ENCODE measurements at places on chromosomes 13 and 19. TPM values are rescaled to one million over a fixed set of nuclear protein-coding genes. Genes with fewer than 3 reads are reported as not detected.
A peak's percentile ranks its signal among the peaks of the same experiment; 100 is the strongest.

GRCh38 chr13:52968074-52968700, 60.4 kb upstream of the OLFM4 start:
- peaks cover 6% of the 10 kb centered on the region for H3K27me3 ChIP-seq
- H3K36me3 ChIP-seq = no peaks in the 10 kb centered on the region
- DNase-seq = peak; percentile 65
- no peaks in the 10 kb centered on the region for H3K4me1 ChIP-seq
- no peak overlapping the region for H3K27ac ChIP-seq
- H3K4me3 ChIP-seq = no peak overlapping the region

- no peaks in the 10 kb centered on the region for H3K36me3 ChIP-seq
- no peak overlapping the region for H3K4me3 ChIP-seq
- H3K27me3 ChIP-seq = no peaks in the 10 kb centered on the region
- no peak overlapping the region for H3K27ac ChIP-seq
- H3K4me1 ChIP-seq = no peaks in the 10 kb centered on the region
Observed at GRCh38 chr13:109938255-109938936, 152.0 kb upstream of the IRS2 start.

DNA sequence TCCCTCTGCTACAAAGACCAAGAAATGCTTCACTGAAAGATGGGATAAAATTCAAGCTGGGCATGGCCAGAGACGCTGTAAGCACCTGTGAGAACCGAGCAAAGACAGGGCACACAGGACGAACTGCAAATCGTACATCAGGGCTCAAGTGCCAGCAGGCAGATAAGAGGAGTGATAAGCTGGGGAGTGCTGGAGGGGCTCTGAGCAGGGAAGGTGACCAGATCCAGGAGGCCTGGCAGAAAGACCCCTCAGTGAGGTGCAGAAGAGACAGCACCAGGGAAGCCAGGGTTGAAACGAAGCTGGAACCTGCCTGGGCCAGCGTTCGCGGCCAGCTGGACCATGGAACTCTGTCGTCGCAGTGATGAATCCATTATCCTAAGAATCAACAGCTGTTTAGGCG, 10.2 kb downstream of the RAB20 start:
- no peaks in the 10 kb centered on the region for H3K36me3 ChIP-seq
- H3K27me3 ChIP-seq = no peaks in the 10 kb centered on the region
- no peak for DNase-seq
- H3K27ac ChIP-seq = no peak overlapping the region
- no peak overlapping the region for H3K4me3 ChIP-seq

GRCh38 chr19:19224852-19225494, 13.2 kb downstream of the NCAN start:
- DNase-seq = peak; percentile 83
- no peak overlapping the region for H3K27ac ChIP-seq
- H3K4me3 ChIP-seq = peak overlapping the region; percentile 62
- peaks cover 13% of the 10 kb centered on the region for H3K27me3 ChIP-seq
- no peaks in the 10 kb centered on the region for H3K36me3 ChIP-seq
- H3K4me1 ChIP-seq = no peaks in the 10 kb centered on the region

DNA sequence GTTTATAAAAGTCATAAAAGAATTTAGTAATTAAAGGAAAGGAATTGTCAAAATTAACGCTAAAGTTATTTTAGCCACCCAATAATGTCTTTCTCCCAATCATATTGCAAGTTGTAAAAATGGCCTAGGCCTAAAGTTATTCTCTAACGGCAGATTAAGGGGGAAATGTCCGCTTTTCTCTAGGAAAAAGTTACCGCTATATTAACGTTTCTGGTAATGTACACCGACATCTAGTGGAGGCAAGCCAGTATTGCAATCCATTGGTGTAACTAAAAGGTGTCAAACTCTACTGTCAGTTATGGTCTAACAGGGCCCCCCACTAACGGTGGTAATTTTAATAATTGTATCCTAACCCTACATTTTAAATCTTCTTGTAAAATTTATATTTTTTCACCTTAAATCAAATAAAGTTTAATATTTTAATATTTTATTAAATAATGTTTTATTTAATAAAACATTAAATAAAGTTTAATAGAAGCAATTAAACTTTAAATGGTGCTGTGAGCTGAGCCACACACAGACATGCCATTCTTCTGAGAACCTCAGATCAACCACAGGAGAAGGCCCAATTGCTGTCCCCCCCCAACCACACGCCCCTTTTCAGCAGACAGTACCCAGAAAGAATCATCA, 35.9 kb upstream of the ZSCAN5A start:
- H3K36me3 ChIP-seq = no peaks in the 10 kb centered on the region
- no peak overlapping the region for H3K4me3 ChIP-seq
- H3K27ac ChIP-seq = no peak overlapping the region
- peak; percentile 46 for DNase-seq
- no peaks in the 10 kb centered on the region for H3K27me3 ChIP-seq

Gene ZNF222
- 0.88 TPM for total RNA-seq

DNA sequence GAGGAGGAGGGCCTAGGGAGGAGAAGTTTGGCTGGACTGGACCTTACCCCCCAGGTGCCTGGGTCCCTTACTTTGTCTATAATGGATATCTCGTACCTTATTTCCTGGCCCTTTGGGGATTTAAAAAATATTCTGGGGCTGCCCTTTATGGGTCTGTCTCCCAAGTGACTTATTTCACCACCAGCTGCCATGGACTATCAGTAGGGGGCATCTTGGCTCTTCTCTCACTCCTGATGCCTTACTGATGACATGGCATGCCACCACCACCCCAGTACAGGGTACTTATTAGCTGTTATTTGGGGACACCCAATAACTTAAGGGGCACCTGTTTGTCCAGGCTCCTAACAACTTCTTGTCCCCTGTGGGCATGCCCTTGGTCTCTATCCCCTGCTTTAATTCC, 38.0 kb downstream of the NFIX start:
- no peak overlapping the region for H3K4me3 ChIP-seq
- no peak for DNase-seq
- H3K36me3 ChIP-seq = no peaks in the 10 kb centered on the region
- H3K4me1 ChIP-seq = peaks cover 5% of the 10 kb centered on the region

GRCh38 chr19:17441241-17442021, 7.0 kb downstream of the TMEM221 start:
- H3K36me3 ChIP-seq = no peaks in the 10 kb centered on the region
- DNase-seq = peak; percentile 29
- no peaks in the 10 kb centered on the region for H3K27me3 ChIP-seq
- H3K4me3 ChIP-seq = no peak overlapping the region
- H3K4me1 ChIP-seq = no peaks in the 10 kb centered on the region

Gene CYP4F22
- 0.56 TPM for total RNA-seq

- DNase-seq = no peak
- H3K4me1 ChIP-seq = peaks cover 4% of the 10 kb centered on the region
- H3K27me3 ChIP-seq = peaks cover 4% of the 10 kb centered on the region
- no peak overlapping the region for H3K4me3 ChIP-seq
- no peak overlapping the region for H3K27ac ChIP-seq
- H3K36me3 ChIP-seq = no peaks in the 10 kb centered on the region
Observed at GRCh38 chr13:74920361-74920760, 561.6 kb downstream of the TBC1D4 start.

Gene PBX4
- total RNA-seq = 45.7 TPM

Gene BCAM
- total RNA-seq = not detected

Gene OLFM4
- total RNA-seq = not detected

- DNase-seq = no peak
- H3K27me3 ChIP-seq = no peaks in the 10 kb centered on the region
- H3K27ac ChIP-seq = no peak overlapping the region
- no peak overlapping the region for H3K4me3 ChIP-seq
Observed at GRCh38 chr13:41842036-41842620, 118.8 kb downstream of the VWA8 start.

DNA sequence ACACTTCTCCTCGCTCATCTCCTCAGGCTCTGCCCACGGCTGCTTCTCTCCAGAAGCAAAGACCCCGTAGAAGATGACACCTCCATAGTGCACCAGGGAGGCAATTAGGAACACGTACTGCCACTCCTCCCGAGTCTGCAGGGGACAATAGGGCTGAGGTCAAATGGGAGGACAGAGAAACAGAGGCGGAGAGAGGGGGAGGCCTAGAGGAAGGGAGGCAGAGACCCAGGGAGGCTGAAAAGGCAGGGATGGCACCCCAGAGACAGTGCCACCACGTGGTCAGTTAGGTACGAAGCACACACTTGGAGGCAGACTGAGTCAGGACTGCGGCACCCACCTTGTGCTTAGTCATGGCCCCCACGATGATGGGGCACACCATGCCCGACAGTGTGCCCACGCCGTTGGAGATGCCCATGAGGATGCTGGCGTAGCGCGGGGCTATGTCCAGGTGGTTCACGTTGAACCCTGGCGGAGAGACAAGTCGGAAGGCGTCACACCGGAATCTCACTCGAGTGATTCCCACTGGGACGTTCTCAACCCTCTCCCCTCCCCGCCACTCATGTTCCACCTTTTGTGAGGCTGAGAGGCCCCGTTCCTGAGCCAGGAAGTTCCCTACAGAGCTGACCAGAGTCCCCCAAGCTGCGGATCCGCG, 5.6 kb downstream of the GFY start:
- H3K27me3 ChIP-seq = peaks cover 80% of the 10 kb centered on the region
- peak; percentile 52 for DNase-seq
- H3K4me3 ChIP-seq = no peak overlapping the region
- H3K4me1 ChIP-seq = peaks cover 33% of the 10 kb centered on the region
- no peaks in the 10 kb centered on the region for H3K36me3 ChIP-seq
- no peak overlapping the region for H3K27ac ChIP-seq

DNA sequence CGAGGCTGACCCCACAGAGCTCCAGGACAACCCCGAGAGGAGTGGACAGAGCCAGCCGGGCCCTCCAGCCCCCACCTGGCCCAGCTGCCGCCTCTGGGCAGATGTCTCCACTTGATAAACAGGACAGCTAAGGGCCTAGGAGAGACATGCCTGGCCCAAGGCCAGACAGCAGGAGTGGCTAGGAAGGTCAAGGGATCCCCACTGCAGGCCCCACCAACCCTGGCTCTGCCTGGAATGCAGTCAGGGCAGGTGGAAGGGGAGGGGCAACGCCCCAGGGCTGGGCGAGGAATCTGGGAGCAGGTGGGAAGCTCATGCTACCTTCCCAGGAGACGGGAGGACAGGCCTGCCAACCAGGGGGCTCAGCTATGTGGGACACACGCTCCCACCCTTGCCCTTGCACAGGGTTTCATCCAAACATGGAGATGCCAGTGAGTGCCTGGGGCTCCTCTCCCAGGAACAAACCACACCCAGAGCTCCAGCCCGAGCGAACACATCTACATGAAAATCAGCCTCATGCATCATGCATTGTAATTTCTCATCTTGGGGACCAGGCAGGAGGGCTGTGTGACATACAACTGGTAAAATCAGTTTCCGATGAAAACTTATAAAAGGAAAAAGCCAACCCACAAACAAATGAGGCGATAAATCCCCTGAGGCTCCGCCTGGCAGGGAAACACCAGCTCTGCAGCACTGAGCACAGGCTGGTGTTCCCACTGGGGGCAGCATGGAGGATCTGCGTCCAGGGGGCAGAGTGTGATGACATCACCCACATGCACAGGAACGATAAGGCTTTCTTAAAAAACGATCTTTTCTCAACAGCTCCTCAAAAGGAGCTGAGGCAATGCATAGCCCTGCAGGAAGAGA, 25.0 kb downstream of the SH3GL1 start:
- no peak for DNase-seq
- no peak overlapping the region for H3K4me3 ChIP-seq
- H3K36me3 ChIP-seq = no peaks in the 10 kb centered on the region
- peak overlapping the region; percentile 25 for H3K27ac ChIP-seq

GRCh38 chr13:82292334-82292733, 1589.9 kb downstream of the SLITRK1 start:
- no peak overlapping the region for H3K27ac ChIP-seq
- H3K27me3 ChIP-seq = no peaks in the 10 kb centered on the region
- no peaks in the 10 kb centered on the region for H3K36me3 ChIP-seq
- no peak overlapping the region for H3K4me3 ChIP-seq

Gene RTBDN
- not detected for total RNA-seq

- H3K36me3 ChIP-seq = no peaks in the 10 kb centered on the region
- H3K4me1 ChIP-seq = no peaks in the 10 kb centered on the region
- no peak for DNase-seq
- no peak overlapping the region for H3K4me3 ChIP-seq
- no peaks in the 10 kb centered on the region for H3K27me3 ChIP-seq
Observed at GRCh38 chr13:107066355-107066754, 498.4 kb upstream of the ARGLU1 start.

DNA sequence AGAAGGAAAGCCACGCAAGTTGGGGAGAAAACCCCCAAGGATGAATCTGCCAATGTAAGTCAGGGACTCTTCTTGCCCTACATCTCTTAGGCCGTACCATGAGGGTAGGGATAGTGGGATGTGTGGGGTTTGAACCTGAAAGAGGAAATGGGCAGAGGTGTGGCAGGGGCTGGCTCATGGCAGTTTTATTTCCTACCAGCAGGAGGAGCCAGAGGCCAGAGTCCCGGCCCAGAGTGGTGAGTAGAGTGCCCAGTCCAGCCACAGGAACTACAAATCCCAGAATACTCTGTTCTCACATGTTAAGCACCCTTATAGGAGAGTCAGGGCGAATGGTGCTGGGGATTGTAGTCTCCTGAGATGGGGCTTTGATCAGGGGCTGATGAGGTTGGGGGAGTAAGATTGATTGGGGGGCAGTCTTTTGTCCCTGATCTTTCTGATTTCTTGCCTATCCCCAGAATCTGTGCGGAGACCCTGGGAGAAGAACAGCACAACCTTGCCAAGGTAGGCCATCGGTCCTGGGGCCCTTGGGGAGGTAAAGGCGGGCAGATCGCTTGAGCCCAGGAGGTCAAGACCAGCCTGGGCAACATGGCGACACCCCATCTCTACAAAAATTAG, 16.5 kb downstream of the VASP start:
- peaks cover 43% of the 10 kb centered on the region for H3K36me3 ChIP-seq
- no peak overlapping the region for H3K4me3 ChIP-seq
- H3K27me3 ChIP-seq = peaks cover under 1% of the 10 kb centered on the region
- H3K27ac ChIP-seq = peak overlapping the region; percentile 70
- peaks cover 18% of the 10 kb centered on the region for H3K4me1 ChIP-seq

- DNase-seq = no peak
- no peak overlapping the region for H3K27ac ChIP-seq
- no peak overlapping the region for H3K4me3 ChIP-seq
- no peaks in the 10 kb centered on the region for H3K36me3 ChIP-seq
- H3K4me1 ChIP-seq = no peaks in the 10 kb centered on the region
Observed at GRCh38 chr13:84844473-84844872, 954.7 kb downstream of the SLITRK6 start.

DNA sequence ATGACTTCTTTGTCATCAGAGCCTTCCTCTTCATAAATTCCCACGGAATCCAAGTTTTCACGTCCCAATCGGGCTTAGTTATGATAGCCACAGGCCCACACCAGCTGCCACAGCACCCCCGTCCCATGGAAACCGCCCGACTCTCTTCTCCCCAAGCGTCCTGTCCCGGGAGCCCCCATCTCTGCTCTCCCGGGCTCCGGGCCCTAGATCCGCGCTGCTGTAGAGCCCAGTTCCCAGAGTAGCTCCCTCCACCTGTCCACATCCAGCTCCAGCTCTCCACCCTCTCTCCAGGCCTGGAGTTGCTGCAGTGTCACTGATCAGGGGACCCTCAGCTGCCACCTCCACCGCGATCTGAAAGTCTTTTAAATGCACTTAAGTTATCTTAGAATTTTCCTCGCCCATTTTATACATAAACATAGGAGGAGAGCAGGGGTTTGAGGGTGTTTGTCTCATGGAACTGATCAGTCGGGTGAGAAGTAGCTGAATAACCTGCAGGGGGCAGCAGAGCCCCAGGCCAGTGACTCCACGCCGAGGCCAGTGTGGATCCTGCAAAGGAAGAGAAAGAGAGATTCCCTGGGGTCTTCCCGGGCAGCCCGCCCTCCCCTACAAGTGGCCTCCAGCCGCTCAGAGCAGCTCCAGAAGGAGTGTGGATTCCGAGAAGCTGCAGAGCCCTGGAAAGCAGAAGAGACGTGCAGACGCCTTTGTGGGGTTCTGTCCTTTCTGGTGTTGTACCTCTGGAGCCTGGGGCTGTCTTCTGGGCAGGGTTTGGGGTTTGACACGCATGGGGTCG, 1.1 kb upstream of the ZNF763 start:
- H3K4me3 ChIP-seq = peak overlapping the region; percentile 24
- H3K4me1 ChIP-seq = peaks cover 20% of the 10 kb centered on the region
- no peaks in the 10 kb centered on the region for H3K27me3 ChIP-seq
- DNase-seq = peak; percentile 81
- peak overlapping the region; percentile 79 for H3K27ac ChIP-seq

Measured in activated CD4-positive, alpha-beta memory T cell treated with anti-CD3 and anti-CD28 coated beads for 36 hours (primary cell).